Psoas muscle (tissue), 8 donors: ENCODE measurements at places on chromosomes 1 and 21.

DNA sequence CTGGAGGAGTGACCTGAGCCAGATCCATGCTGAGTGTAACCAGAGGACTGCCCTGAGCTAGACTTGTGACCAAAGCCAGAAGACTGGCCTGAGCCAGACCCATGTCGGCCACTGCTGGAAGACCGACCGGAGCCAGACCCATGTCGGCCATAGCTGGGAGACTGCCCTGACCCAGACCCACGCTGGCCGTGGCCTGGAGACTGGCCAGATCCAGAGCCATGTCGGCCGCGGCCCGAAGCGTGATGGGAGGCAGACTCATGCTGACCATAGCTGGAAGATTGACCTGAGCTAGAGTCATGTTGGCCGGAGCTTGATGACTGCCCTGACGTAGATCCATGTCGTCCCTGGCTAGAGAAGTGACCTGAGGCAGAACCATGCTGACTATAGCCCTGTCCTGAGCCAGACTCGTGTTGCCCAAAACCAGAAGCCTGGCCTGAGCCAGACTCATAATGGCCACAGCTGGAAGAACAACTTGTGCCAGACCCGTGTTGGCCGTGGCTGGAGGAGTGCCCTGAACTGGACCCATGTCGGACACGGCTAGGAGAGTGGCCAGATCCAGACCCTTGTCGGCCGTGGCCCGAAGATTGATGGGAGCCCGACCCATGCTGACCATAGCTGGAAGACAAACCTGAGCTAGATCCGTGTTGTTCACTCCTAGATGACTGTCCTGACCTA is 5.1 kb downstream of the HRNR start:
- no peak for DNase-seq

DNA sequence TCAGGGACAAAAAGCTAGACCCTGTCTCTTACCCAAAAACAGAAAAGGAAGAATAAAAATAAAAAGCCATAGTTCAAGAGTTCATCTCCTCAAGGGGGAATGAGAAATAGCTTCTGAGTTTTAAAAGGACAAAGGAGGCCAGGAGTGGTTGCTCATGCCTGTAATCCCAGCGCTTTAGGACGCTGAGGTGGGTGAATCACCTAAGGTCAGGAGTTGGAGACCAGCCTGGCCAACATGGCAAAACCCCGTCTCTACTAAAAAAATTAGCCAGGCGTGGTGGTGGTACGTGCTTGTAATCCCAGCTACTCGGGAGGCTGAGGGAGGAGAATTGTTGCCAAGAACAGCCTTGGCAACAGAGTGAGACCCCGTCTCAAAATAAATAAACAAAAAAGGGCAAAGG is 38.6 kb upstream of the CPLANE2 start:
- DNase-seq: no peak

DNA sequence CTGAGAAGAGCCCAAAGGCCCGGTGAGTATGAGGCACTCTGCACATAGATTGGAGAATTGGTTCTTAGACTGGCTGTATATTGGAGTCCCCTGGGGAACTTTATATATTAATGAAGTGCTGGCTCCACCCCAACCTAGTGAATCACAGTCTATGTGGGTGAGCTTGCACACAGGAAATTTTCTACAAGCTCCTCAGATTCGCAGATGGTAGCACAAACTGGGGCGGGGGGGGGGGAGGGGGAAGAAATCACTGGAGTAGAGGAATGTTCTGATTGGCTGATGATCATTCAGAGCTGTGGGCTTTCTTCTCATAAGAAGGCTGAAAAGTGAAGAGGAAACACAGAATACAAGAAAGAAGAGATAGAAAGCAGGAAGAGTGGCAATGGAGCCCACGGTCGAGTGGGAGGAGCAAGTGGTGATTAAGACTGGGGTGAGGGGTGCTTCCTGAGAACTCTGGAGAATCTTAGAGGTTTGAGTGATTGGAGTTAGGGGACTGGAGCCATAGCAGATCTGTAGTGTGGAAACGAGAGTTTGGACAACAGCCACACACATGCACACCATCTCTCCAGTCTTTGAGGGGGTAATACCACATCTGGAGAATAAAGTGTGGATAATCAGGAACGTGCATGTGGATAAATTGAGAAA is 465.9 kb upstream of the DAB1 start:
- no peak for DNase-seq

DNA sequence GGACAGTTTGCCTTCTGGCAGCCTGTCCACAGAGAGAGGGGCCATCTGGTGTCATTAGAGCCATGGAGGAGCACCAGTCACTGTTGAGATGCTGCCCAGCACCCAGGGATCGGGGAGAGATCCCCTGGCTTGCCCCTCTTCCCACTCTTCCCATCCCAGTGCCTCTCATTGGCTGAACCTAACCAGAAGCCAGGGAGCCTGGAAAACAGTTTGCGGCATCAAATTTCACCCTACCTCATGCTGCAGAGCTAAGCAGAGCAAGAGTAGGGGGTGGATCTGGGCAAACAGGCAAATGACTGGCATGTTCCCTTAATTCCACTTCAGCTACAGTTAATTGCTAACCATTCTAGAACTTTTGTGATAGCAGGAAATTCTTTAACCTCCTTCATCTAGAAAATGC is 19.1 kb downstream of the TRAF5 start:
- DNase-seq: no peak

- DNase-seq: peak; percentile 38
Observed at GRCh38 chr1:234598974-234599616, 10.9 kb downstream of the IRF2BP2 start.

GRCh38 chr1:19390901-19391595 is 78.9 kb downstream of the SLC66A1 start:
- DNase-seq: peak; percentile 58

GRCh38 chr1:164233149-164233548 is 325.8 kb upstream of the PBX1 start:
- no peak for DNase-seq

DNA sequence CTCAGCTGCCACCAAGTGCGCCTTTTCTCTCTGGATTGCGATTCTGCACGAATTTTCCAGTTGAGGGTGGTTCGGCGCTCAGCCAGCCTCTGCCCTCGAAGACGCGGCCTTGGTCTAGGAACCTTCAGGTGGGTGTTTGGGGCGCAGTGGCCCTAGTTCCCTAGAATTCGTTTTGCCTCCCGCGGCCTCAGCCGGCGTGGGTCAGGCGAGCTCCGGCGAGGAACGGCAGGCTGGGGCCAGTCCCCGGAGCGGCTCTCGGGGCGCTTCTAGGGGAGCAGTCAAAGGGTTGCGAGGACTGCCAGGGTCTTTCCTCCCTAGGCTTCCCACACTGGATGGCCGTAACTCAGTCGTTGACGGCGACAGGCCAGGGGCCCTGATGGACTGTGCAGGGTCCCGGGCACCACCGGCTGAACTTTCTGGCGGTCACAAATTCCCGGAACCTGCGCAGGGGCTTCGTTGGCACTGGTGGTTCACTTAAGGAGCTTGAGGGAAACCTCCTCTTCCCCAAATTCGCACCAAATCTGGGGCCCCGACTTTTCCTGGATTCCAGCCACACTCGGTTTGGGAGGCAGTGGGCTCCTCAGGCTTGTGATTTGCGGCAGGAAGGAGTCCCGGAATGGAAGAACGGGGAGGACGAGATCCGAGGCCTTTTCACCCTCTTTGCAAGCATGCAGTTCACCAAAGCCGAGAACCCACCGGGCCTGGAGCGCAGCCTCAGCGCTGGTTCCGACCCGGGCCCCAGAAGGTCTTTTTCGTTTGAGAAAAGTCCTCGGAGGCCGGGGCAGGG is 1.2 kb downstream of the DMBX1 start:
- no peak for DNase-seq

DNA sequence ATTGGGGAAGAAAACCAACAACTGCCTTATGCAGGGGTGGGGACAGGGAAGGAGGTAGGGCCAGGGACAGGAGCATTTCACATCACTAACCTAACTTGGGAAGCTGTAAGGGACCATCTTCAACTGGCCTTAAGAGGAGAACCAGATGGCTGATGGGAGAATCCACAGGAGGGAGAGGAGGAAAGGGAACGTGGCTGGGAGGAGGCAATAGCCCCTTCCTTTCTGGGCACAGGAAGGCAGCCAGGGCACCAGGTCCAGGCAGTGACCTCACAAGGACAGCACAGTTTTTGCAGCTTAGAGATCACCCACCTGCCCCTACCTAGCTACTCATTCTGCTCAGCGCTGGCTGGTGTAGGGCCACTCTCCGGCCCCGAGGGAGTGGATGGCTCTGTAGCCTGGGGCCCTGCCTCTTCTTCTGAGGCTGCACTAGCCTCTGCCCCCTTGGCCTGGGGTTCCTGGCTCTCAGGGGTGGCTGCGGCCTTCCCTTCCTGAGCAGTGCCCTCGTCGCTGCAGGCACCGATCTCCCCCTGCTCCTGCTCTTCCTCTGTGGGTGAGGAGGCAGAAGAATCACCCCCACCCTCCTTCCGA is 1.7 kb downstream of the MARCKSL1 start:
- DNase-seq: no peak

DNA sequence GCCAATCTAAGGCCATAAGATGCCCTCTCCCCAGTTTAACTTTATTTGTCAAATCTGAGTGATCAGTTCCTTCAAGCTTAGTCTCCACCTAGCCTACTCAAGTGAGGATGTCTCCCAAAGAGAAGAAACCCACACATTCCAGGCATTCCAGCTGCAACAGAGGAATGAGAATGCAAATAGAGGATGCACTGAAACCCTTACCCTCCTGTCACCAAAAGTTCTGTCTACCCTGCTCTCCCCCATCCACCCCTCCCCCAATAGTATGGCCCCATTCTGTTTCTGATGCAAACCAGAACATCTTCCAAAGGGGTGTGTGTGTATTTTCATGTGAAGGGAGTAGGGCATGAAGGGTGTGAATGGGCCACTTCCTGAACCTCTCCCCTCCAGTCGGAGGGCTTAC is 3.0 kb downstream of the DUSP23 start:
- DNase-seq: no peak

DNA sequence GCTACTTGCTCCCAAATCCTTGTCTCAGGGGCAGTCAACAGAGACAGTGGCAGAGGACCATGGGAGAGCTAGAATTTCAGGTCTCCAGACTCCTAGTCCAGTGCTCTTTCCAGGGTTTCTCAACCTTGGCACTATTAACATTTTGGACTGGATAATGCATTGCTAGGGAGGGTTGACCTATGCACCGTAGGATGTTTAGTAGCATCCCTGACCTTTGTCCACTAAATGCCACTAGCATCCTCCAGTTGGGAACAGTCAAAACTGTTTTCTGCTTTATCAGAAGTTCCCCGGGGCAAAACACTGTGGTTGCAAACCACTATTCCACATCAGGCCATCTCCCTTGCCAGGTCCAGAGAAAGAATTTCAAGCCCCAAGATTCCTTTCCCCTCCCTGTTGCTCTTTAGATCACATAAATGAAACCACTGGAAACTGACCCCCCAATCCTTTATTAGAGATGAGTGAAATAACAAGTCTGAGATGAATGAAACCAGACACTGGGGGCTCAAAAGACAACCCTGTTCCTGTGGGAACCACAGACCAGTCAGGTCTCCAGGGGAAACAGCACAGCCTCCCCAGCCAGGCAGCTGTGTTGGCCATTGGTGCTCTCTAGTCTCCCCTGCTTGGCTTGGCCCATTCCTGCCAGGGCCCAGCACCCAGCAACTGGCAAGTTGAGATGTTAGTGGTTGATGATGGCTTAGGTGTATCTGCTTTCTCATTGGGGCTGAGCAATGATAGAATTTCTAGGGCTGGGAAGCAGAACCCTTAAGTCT is 3.8 kb upstream of the TCEA3 start:
- no peak for DNase-seq
